ENCODE measurements at places on chromosomes 5 and 9.

DNA sequence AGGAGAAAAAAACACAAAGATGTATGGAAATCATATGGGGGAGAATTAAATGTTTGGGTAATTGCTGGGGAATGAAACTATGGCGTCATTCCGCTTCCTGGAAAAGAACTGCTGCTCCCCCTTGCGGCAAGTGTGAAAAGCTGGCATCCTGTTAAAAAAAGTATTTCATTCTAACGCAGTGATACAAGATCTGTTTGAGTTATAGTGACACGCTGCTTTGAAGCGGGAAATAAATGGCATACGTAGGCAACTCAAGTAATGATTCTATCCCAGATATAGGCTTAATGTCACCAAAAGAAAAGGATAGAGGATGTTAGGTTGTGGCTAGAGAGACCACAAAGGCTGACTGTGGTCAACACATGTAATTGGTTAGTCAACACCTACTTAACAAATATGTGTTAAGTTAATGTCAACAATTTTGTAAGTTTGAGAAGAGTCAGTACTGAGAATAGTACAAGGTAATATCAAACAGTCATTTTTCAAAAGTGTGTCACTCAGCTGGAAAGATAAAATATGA, 70.2 kb upstream of the ALDH1A1 start:
- DNase-seq, result peak; percentile 26

GRCh38 chr5:33381243-33381642, 59.5 kb upstream of the TARS1 start:
- no peak for DNase-seq

DNA sequence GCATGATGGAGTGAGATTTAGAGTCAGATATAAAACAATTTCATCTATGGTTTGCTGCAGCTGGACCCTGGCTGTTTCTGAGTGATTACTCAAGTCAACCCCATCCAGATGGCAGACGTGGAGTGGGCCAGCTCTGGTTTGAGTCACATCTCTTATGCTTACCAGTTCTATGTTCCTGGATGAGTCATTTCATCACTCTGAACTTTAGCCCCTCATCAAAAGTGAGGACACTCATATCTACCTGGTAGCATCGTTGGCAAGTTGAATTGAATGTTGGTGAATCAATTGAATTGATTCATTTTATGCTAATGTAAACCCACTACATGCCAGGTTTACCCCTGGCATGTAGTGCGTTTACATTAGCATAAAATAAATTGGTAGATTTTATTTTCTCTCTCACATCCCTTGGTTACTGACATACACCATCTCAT, 176.4 kb downstream of the FGF18 start:
- no peak for DNase-seq

- DNase-seq, result no peak
Observed at GRCh38 chr9:129256959-129257713, 79.1 kb upstream of the IER5L start.

- DNase-seq, result no peak
Observed at GRCh38 chr5:169192536-169192935, 108.4 kb downstream of the SLIT3 start.

DNA sequence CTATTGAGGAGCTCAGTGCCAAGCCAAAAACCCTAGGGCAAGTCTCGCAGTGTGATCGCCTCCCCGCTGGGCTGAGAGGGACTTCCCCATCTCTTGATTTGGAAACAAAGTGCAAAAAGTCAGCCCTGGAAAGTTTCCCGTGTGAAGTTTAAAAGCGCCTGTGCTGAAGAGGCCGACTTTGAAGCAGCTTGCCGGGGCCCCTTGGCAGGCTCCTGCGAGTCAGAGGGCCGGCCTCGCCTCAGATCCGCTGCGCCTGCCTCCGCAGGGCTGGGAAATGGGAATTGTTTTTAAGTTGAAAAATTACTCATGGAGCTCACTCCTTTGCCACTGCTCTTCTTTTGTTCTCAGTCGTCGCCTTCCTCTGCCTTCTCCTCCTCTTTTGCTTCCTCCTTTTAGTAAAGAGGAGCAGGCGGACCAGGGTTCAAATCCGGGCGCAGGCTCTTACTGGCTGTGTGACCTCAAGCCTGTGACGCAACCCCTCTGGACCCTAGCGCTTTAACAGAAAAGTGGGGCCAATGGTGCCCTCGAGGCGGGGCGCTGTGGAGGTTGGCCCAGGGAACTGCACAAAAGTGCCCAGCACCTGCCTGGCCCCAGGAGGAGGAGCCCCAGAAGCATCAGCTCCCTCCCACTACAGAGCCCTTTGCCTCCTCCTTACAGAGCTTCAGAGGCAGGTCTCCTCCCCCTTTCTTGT, 14.7 kb upstream of the LHX2 start:
- no peak for DNase-seq

GRCh38 chr9:87075537-87075936, 128.2 kb upstream of the GAS1 start:
- no peak for DNase-seq

GRCh38 chr5:134132372-134133187, 18.1 kb downstream of the TCF7 start:
- DNase-seq, result no peak

GRCh38 chr9:90735952-90736351, 65.7 kb upstream of the SYK start:
- DNase-seq, result no peak

DNA sequence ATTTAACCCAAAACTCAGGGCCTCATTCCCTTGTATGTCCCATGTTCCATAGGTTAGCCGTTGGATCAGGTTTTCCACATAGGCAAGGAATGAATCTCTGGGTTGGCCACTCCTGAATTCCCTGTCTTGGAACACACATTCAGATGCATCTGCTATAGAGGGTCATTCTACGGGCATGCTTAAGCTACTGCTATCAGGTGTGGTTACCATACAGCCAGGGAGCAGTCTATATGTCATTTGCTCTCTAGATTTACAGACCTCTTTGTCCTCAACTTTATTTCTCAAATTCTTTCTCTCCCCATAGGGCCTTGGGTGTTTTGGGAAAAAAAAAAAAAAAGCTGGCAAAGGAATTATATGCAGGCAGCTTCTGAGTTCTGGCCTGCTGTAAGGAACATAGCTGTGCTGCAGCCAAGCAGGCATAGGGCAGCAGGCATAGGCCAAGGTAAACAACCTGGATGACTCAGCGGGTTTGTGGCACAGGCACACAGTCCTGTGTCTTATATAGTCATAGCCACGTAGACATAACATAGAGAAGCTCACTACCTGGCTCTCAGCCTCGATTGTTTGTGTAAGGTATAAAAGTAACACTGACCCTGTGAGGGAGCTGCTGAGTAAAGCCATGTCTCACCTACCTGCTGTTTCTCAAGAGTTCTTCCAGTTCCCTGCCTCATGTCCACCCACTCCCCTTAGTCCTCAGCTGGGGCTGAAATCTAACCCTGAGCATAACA, 141.5 kb downstream of the OSTF1 start:
- no peak for DNase-seq

DNA sequence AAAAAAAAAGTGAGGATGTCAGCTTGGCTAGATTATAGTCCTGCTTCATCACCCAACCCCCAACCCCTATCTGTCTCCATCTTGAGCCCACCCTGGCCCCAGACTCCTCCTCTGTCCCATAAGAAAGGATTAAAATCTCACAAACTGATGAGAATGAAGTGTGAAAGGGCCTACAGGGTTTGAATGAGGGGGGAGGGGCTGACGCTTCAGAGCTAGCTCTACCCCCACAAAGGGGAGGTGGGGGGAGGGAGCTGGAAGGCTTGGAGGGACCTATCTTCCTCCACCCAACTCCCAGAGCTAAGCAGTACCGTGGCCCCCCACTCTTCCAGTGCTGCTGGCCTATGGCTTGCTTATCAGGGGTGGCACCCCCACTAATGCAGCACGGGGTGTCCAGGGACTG, 43.7 kb upstream of the HAND1 start:
- no peak for DNase-seq

GRCh38 chr5:34555699-34556508, 100.2 kb upstream of the RAI14 start:
- peak; percentile 32 for DNase-seq

GRCh38 chr9:88757406-88758010, 222.5 kb downstream of the NXNL2 start:
- DNase-seq, result no peak

DNA sequence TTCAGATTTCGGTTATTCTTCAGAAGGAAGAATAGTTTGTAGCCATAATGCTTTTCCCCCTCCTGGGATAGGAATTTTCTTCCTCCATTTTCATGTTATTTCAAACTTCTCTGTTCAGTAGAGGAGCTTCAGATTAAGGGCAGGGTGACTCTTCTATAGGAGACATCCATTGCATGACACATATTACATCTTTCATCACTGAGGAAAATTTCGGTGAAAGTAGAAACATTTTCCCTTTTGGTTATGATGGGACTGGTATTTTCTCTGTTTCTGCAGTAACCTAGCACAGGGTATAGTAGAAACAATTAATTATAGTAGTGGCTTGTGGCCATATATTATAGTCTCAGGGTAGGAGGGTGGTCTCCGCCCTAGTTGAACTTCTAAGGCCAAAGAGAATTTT, 1.1 kb downstream of the IPO11 start:
- DNase-seq, result no peak

DNA sequence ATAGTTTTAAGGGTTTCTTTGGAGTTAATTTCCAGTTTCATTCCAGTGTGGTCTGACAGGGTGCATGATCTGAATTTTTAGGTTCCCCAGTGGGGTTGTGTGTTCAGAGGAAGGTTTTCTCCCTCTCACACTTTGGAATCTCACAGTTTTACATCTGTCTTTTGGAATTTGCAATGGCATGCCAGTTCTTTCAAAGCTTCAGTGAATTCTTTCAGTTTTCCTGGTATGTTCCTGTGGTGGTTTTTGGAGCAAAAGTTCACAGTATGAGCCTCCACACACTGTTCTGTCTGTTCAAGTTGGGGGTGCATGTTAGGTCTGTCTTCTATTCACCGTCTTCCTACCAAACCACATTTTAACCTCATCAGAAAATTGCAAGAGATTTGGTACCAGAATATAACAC, 624.2 kb downstream of the KCTD16 start:
- DNase-seq, result no peak

DNA sequence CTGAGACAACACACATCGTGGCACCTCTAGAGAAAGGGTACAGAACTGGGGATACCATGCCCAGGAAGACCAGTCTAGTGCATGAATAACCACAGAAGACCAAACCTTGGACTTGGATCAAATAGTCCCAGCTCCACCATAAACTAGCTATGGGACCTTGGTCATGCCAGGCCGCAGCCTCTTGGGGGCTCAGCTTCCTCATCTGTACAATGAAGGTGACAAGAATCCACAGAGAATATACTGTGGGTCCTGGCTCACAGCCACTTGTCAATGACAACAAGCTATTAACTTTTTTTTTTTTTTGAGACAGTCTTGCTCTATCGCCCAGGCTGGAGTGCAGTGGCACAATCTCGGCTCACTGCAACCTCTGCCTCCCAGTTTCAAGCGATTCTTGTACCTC, 3.9 kb downstream of the KYAT1 start:
- no peak for DNase-seq

DNA sequence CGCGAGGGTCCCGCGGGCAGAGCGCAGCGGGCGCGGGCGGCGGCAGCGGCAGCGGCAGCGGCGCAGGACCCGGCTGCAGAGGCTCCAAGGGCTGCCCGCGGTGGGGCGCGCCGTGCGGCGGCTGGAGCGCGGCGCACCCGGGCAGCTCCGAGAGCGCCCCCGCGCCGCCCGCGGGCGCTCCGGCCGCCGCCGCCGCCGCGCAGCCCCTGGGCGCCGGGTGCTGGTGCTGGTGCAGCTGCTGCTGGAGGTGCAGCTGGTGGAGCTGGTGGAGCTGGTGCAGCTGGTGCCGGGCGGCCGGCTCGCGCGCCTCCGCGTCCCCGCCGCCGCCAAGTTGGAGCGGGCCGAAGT, 644 bp downstream of the IER5L start:
- no peak for DNase-seq

GRCh38 chr9:126690431-126691051, 76.8 kb downstream of the LMX1B start:
- DNase-seq, result no peak

Measured in NCI-H1417 treated with DMSO at 0.1 percent for 48 hours (cell line).